Esophagus squamous epithelium (tissue), 5 donors: ENCODE measurements at places on chromosomes 16 and 17.

- no peak for DNase-seq
These were observed 3.3 kb downstream of the CDK3 start for GRCh38 chr17:76003915-76004314.

GRCh38 chr17:1144162-1144561 lies 35.6 kb downstream of the ABR start:
- no peak for DNase-seq

GRCh38 chr17:73600103-73600871 lies 44.0 kb downstream of the SDK2 start:
- no peak for DNase-seq

DNA sequence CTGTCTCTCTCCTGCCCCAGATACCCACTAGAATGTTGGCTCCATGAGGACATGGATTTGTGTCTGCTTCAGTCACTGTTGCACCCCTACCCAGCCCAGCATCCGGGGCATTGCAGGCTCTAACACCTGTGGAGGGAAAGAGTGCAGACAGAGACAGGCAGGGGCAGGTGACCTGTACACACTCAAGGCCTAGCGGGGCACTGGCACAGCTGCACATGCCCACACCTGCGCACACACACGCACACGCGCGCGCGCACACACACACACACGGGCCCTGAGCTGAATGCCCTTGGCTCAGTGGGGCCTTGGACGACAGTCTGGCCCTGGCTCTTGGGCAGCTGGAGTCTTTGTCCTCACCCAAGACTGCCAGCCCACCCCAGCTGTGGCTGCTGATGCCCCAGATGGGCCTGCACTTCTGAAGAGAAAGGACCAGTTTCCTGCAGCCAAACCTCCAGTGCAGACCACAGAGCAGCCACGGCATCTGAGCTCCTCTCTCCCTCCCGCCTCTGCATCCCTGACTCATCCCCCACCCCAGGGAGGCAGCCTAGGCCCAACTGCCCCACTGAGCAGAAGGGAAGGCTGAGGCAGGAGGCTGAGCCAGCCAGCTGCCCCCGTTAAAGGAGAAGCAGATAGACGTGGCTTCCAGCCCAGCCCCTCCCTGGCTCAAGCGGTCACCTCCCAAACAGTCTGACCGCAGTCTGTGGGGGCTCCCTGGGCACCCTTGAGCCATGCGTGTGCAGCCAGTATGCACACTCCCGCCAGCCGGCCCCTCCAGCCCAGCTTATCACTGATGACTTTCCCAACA lies 12.3 kb upstream of the RAI1 start:
- DNase-seq = no peak

DNA sequence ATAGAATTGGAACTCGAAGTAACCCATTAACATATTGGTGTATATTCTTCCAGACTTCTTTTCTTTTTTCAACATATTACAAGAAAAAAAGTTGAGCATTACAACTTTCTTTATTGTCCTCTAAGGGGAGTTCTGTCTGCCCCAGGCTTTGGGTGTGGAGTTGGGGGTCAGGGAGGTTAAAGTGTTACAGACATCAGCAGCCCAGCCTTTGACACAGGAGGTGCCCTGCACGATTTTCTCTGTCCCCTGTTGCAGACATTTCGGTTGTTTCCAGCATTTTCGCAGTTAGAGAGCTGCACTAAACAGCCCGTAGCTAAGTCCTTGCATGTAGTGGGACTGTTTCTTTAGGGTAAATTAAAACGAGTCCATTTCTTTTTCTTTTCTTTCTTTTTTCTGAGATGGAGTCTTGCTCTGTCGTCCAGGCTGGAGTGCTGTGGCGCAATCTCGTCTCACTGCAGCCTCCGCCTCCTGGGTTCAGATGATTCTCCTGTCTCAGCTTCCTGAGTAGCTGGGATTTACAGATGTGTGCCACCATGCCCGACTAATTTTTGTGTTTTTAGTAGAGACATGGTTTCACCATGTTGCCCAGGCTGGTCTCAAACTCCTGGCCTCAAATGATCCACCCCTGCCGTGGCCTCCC lies 13.4 kb upstream of the ADCY7 start:
- no peak for DNase-seq

GRCh38 chr16:76818606-76819181 lies 372.3 kb upstream of the MON1B start:
- no peak for DNase-seq

- no peak for DNase-seq
These were observed 82.6 kb downstream of the HIC1 start for GRCh38 chr17:2137342-2138098.

- no peak for DNase-seq
These were observed 89.2 kb downstream of the AMFR start for GRCh38 chr16:56336071-56336688.

- no peak for DNase-seq
These were observed 12.7 kb upstream of the ARHGAP23 start for GRCh38 chr17:38415250-38416194.

GRCh38 chr16:87951552-87952538 lies 611 bp downstream of the BANP start:
- no peak for DNase-seq

GRCh38 chr17:61291451-61292285 lies 108.0 kb upstream of the TBX2 start:
- no peak for DNase-seq

DNA sequence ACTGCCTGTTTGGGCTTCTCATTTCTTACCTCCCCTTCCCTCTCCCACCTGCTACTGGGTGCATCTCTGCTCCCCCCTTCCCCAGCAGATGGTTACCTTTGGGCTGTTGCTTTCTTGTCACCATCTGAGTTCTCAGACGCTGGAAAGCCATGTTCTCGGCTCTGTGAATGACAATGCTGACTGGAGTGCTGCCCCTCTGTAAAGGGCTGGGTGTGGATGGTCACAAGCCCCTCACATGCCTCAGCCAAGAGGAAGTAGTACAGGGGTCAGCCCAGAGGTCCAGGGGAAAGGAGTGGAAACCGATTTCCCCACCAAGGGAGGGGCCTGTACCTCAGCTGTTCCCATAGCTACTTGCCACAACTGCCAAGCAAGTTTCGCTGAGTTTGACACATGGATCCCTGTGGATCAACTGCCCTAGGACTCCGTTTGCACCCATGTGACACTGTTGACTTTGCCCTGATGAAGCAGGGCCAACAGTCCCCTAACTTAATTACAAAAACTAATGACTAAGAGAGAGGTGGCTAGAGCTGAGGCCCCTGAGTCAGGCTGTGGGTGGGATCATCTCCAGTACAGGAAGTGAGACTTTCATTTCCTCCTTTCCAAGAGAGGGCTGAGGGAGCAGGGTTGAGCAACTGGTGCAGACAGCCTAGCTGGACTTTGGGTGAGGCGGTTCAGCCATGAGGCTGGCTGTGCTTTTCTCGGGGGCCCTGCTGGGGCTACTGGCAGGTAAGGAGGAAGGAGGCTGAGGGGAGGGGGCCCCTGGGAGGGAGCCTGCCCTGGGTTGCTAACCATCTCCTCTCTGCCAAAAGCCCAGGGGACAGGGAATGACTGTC lies at the start of gene CD68:
TSS of gene CD68 (plus strand) at position 638 of the 833 bp plus-strand sequence. CDS start at position 678, 40 bp downstream.
- DNase-seq = peak; percentile 49

GRCh38 chr17:28575126-28575795 lies 1.4 kb downstream of the ALDOC start:
- DNase-seq = no peak

- DNase-seq = no peak
These were observed 96.7 kb downstream of the GNAO1 start for GRCh38 chr16:56288019-56288418.

DNA sequence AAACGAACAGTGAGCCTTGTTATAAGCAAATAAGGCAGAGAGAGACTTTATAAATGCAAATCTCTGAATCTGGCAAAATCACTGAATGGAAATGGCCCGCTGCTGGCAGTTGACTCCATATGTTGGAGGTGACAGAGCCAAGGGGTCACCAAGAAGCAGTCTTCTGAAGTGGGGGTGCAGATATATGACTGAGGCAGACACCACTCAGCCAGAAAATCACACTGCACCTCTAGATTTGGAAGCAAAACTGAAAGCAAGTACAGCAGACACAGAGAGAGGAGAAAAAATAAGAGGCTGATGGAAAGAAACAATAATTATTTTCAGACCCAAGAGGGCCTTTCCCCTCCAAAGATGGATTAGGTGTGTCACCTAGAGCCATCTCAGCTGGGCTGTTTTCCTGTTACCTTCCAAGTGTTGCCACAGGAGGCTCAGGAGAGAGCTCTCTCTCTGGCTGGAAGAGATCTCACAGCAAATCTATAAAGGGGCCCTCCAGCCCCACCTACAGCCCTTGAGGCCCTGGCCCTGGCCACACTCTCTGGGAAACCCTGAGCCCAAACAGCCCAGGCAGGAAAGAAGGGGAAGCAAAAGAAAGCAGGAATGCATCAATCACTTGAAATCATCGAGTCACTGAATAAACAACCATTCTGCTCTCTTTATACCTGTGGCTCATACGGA lies 585.1 kb upstream of the PSMD7 start:
- no peak for DNase-seq

- no peak for DNase-seq
These were observed 3.8 kb upstream of the RNF157 start for GRCh38 chr17:76243826-76244679.

GRCh38 chr17:74128456-74129211 lies 74.8 kb upstream of the RPL38 start:
- DNase-seq = no peak

- no peak for DNase-seq
These were observed 7.2 kb downstream of the SLC43A2 start for GRCh38 chr17:1621273-1621954.

GRCh38 chr17:82003411-82004381 lies 19.0 kb downstream of the CENPX start:
- no peak for DNase-seq

GRCh38 chr17:13134076-13134475 lies 116.2 kb upstream of the ELAC2 start:
- no peak for DNase-seq

- DNase-seq = no peak
These were observed 2.0 kb downstream of the SEPHS2 start for GRCh38 chr16:30443631-30444030.

DNA sequence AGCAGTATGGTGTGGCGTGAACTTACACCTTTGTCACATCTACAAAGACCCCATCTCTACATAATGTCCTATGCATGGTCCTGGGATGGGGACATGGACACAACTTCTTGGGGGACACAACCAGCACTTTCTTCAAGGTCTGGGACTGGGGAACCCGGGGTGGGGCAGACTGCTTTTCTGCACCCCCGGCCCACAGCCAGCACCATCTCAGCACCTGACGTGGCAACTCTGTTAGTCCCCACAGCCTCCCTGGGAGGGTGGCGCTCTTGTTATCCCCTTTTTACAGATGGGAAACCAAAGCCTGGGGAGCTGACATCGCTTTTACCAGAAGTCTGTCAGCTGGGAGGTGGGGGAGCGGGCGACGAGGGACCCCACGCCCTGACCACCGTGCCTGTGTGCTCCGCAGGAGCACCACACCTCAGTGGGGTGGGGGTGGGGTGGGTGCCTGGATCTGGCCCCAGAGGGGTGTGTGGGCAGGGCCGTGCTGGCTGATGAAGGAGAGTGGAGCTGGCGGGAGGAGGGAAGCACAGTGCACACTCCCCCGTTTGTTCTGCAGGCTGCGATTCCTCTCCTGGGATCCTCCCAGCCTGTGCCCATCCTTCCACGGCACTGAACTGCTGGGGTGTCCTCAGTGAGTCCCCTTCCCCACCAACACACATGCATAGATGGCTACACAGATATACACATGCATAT lies 115.4 kb upstream of the GSE1 start:
- no peak for DNase-seq

DNA sequence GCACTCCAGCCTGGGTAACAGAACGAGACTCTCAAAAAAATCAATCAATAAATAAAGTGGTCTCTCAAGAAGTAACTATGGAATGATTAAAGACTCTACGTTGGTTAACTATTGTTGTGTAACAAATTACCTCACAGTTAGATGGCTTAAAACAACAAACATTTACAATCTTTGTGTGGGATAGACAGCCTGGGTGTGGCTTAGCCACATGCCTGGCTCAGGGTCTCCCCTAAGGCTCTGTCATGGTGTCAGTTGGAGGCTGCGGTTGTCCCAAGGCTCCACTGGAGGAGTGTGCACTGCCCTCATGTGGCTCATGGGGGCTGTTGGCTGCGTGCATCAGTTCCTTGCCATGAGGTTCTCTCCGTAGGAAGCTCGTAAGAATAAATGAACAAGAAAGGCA lies 294.5 kb downstream of the SNX29 start:
- DNase-seq = no peak

DNA sequence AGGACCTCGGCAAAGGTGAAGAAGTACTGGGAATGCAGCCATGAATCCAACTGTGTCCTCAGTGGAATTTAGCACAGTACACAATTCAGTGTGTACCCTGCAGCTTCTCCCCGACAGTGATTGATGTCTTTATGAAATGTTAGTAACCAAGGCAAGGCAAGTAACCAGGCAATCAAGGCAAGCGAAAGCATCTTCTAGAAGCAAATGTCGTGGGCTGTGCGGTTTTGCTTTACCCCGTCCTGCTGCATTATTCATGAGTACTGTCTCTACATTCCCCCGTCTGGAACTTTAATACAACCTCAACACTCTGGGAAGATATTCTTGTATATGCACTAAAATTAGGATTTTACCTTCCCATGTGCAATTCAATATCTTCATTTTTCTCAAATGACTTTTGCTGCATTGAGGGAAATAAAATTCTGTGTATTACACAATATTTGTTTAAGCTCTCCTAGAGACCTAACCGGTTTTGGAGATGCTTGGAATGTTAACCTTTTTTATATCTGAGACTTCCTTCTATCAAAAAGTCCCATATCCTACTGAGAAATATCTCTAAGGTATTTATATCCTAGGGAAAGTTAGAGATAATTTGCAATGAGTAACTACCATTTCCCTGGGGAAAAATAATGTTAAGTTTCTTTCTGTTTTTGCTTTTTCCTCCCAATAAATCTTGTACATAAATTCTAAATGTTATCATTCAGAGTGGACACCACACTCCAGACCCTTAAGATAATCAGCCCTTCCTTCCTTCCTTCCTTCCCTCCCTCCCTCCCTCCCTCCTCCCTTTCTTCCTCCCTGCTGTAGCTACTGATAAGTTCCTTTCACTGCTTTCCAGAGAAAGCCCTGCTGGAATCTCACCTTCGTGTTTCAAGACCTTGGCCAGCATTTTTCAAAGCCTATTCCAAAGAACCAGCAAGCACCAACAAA lies 51.9 kb upstream of the ADORA2B start:
- no peak for DNase-seq

- DNase-seq = no peak
These were observed 35.4 kb downstream of the ADAM11 start for GRCh38 chr17:44793885-44794842.

- no peak for DNase-seq
These were observed 17.7 kb upstream of the KCTD5 start for GRCh38 chr16:2664574-2664982.

- DNase-seq = no peak
These were observed 11.8 kb upstream of the CHST4 start for GRCh38 chr16:71514476-71514875.

GRCh38 chr16:65121870-65122723 lies at the start of gene CDH11:
Gene CDH11, minus strand, starts transcription at chr16:65122063. Its CDS starts 117,194 bp downstream, at chr16:65004869.
- no peak for DNase-seq

GRCh38 chr17:60095830-60096229 lies 17.1 kb upstream of the HEATR6 start:
- no peak for DNase-seq

GRCh38 chr16:67961551-67961957 lies 6.9 kb downstream of the SLC12A4 start:
- DNase-seq = no peak
